ENCODE measurements at places on chromosomes 16 and 17.

DNA sequence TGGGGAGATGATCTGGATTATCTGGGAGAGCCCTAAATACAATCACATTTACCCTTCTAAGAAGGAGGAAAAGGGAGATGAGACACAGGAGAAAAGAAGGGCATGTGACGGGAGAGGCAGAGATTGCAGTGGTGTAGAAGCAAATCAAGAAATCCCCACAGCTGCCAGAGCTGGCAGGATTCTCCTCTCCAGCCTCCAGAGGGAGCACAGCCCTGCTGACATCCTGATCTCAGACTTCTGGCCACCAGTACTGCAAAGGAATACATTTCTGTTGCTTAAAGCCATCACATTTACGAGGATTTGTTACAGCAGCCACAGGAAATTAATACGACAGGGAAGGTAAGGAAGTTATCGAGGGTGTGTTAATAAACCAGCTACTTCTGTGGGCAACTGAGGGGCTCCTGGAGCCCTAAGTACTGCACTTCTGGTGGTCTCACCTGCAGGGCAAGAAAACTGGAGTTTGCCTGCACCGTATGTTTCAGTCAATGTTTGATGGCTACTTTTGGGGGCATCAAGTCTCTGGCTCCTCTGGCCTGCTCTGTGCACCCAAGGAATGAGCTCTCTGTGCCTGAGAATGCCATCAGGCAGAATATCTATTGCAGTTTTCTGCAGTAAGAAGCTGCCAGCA is 22.9 kb upstream of the CDH13 start:
- peak; percentile 30 for DNase-seq

- DNase-seq = peak; percentile 23
Observed at GRCh38 chr17:1518410-1518809, 2.0 kb upstream of the INPP5K start.

GRCh38 chr16:364595-365491 is 5.5 kb downstream of the MRPL28 start:
- DNase-seq = no peak

- DNase-seq = peak; percentile 30
Observed at GRCh38 chr17:79810130-79811010, 13.5 kb upstream of the CBX8 start.

DNA sequence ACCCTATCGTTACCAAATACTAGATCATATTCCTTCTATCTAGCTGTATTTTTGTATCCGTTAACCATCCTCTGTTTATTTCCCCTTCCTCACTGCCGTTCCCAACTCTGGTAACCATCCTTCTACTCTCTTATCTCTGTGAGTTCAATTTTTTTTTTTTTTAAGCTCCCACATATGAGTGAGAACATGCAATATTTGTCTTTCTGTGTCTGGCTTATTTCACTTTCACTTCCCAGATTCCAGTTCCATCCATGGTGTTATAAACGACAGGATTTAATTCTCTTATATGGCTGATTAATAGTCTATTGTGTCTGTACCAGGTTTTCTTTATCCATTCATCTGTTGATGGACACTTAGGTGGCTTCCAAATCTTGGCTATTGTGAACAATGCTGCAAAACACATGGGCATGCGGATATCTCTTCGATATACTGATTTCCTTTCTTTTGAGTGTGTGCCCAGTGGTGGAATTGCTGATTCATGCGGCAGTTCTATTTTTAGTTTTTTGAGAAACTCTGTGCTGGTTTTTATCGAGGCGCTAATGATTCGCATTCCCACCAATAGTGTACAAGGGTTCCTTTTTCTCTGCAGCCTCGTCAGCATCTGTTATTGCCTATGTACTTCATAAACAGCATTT is 599.6 kb downstream of the TMEM114 start:
- no peak for DNase-seq

- DNase-seq = no peak
Observed at GRCh38 chr17:56851008-56851407, 17.1 kb downstream of the DGKE start.

DNA sequence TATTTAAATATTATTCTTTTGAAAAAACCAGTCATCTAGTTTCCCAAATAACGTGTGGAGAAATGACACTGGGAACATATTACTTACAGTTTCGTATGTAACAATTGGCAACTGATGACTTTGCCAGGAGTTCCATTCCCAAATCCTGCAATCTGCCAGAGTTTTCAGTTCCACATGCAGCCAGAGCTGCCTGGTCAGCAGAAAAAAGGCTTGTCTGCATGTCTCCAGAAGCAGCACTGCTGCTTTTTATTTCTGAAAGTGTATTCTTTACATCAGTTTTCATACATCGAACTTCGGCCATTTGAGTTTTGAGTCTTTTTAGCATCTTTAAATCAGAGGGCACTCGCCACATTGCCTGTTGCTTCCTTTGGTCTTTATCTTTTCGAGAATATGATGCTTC is 78.4 kb downstream of the TRIM37 start:
- no peak for DNase-seq

DNA sequence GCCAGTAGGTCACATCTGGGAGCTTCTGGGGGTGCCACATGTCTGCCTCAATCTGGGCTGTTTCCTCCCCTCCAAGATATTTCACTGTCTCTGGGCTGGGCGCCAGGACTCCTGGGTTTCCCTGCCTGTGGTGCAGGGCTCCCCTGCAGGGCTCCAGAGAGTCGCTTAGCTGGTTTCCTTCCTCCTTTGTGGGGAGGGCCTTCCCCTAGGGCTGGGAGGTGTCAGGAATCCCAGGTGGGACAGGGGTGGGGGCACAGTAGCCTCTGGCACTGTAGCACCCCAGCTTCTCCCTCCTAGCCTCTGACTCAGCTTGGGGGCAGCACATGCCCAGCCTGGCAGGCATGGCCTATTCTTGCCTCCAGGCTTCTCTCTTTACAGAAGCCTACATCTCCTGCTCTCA is 2.6 kb downstream of the RARA start:
- no peak for DNase-seq

Measured in skeletal muscle cell (primary cell).